ENCODE measurements at places on chromosomes 11 and 22. TPM values are rescaled to one million over a fixed set of nuclear protein-coding genes. Genes with fewer than 3 reads are reported as not detected.

DNA sequence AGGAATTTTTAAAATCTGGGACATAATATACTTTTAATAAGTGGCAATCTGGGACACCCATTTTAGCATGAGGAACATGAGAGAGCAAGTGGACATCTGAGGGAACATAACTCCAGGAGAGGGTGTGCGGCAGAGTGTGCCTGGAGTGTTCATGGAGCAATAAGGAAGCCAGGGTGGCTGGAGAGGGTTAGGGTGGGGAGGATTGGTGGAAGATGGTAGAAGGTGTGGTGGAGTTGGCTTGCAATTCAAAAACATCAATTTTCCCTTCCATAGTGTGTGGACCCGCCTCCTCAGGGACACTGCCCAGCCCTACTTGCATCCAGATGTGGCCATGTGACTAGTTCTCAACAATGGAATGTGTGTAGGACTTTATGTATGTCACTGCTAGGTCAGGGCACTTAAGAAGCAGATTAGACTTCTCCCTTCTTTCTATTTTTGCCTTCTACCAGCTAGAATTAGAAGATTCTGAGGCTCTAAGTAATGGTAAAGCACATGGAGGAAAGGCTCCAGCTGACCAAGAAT lies 4.4 kb upstream of the DENND5A start:
- no peak for DNase-seq

DNA sequence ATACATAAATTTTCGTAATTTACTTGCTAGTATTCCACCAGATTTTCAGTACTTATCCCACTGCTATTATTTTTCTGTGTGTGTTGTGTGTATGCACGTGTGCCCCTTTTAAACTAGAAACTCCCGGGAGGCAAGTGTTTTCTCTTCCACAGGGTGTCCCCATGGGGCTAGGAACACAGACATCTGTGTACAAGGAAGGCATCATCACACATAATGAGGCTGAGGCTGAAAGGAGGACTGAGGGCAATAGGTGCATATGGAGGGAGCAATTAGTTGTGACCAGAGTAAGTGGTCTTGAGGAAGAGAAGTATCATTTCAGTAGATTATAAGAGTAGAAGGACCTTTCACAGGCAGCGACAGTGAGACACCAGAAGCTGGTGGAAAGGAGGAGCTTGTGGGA lies 2.1 kb upstream of the DPAGT1 start:
- DNase-seq: no peak

DNA sequence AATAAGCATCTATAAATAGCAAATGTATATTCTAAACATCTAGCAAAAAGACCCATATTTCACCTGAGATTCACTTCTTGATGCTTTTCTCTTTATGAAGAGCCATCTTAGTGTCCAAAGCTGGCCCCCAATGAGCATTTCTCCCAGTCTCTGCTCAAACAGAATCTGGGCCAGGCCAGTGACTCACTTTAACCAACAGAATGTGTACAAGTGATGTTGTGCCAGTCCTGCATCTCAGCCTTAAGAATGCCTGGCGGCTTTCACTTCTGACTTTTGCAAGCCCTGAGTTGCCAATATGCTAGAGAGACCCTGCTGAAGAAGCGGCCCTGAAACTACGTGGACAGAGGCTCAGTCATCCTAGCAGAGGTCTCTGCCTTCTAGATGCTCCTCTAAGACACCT lies 6.9 kb upstream of the COPB1 start:
- DNase-seq: no peak

DNA sequence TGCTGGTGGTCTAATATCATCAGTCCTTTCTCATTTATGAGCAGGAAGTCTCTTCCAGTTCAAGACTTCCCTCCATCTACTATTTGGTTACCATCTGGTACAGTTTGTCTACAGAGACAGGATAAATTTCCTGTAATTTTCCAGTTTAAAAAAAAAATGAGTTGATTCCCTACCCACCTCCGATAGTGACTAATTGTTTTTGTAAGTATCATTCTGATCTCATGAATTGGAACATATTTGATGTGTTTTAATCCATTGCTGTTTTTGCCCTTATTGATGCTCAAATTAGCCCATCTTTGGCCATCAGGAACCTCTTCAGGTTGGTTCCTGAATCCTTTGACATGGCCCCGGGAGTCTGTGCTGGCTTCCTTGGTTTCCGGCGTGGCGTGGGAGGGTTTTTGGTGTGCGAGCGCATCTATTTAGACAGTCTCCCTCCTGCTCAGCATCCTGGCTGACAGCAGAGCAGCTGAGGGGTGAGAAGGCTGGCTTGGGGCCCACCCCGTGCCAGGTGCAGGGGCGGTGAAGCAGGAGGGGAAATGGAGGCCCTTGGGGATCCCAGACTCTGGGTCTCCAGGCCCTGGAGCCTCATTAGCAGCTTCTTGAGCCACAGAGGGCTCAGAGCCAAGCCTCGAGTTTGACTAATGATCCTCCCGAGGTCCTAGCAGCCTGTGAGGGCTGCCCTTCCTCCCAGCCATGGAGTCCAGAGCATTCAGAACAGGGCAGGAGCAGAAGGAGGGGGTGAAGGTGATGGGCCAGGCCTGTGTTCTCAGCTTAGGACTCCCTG lies 6.8 kb downstream of the OMP start:
- DNase-seq: no peak

DNA sequence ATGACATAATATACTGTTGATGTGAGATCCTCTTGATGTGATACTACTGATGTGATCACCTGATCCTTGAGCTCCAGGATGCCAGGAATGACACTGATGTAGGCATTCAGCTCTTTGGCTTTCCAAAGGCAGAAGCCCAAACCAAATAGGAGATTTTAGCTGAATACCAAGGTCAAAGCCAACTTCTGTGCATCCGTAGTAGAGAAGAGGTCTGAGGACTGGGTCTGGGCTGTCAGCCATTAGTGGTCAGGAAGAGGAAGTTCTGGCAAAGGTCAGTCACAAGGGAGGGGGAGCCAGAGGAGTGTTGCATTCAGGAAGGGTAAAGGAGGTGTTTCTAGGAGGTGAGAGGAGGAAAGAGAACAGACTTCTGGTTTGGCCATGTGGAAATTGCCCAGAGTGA lies 53.4 kb upstream of the PARVG start:
- no peak for DNase-seq

GRCh38 chr11:73326929-73327811 lies 19.1 kb downstream of the ARHGEF17 start:
- no peak for DNase-seq

DNA sequence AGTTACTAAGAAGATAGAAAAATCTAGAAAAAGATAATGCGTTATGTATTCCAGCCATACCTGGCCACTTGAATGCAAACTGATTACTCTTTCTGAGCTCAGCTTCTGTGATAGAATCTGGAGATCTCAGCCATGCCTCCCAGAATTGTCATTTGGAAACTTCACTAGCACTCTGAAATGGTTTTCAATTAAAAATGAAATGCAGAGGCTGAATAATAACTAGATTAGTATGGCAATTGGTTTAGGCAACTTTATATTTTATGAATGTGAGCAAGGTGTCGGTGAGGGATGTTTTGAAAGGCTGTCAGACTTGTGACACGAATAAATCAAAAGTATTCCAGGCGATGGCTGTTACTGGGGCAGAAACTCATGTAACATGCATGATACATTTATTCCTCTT lies 128.8 kb upstream of the SORL1-AS1 start:
- no peak for DNase-seq

DNA sequence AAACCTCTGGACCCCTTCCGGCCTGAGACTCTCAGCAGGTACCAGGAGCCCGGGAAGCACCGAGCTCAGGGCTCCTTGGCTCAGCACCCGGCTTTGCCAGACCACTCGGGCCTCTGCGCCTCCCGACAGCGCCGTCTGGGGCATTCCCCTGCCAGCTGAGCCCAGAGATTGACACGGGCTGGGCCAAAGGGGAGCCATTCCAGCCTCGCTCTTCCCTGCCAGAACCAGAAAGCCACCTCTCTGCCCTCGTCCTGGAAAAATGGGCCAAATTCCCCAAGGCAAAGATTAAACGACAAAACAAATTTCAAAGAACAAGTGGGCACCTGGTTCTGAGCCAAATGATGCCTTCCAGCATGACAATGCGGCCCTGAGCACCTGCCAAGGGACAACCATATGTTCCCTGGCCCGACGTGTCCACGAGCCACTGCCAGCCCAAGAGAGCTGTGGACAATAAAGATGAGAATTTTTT lies 59.3 kb downstream of the CELSR1 start:
- no peak for DNase-seq

DNA sequence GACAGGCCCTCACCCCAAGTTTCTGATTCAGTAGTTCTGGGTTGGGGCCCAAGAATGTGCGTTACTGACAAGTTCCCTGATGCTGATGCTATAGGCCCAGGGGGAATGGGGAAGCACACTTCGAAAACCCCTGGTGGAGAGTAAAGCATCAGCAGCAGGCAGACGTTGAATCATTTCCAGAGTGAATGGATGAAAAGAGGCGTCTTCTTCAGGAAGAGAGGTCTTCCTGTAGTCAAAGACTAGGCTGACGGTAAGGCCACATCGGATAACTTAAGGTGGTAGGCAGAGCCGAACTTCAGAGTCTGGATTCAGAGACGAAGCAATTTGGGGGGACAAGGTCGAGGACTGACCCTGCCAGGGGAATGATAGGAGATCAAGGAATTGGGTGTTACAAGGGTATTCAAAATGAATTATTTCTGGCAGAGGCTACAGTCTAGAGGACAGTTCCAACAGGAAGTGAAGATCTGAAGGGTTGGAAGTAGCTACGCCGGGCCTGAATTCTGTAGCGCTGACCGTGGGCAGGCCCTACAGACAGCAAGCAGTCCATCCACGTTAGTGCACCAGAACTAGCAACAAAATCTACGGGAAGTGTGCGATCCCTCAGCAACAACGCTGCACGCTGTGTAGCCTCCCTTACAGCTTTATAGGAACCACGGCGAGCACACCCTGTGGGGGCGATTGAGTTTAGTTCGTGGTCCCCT lies 862 bp upstream of the CENATAC start:
- DNase-seq: no peak

DNA sequence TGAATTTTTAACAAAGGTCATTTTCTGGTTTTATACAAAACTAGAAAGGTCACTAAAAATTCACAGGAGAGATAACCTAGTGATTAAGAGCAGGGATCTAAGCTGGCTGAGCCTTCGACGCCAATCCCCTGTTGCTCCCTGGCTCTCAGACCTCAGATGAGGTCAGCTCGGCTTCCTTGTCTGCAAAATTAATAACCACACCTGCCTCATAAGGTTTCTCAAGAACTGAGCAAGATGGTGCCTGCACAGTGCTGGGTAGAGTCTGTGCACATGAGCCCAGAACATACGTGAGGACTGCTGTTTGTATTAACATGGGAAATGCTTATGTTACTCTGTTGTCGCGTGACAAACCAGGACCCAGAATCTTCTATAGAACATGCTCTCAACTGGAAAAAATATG lies 24.4 kb upstream of the CD5 start:
- no peak for DNase-seq

DNA sequence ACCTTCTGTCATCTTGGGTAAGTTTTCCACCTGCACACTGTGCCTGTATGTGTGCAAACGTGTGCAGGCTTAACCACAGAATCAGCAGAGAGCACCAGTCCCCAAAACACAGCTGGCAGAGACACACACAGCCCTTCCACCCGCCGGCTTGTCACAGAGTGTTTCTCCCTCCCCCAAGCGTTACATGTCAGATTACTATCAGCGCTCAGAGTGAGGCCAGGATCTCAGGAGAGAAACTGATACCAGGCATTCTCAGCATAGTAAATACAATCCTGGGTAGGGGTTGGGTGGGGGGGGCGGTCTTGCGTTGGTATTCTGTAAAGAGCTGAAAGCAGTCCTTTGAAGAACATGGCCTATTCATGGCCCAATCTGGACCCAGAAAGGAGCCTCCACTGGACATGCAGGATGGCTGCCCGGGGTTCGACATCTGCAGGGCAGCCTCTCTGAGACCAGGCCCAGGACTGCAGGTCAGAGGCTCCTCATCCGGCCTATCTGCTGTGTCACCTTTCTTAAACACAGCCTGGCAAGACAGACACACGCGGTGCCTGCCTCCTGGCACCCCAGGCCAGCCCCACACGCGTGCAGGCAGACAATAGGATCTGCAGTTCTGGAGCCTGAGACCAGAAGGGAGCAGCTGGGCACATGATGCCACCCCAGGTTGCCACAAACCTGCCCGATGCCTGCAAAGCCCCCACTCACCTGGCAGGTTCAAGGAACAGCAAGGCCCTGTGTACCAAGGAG lies 1.7 kb downstream of the OSBPL5 start:
- no peak for DNase-seq

GRCh38 chr22:45882881-45883810 lies 93.8 kb downstream of the WNT7B start:
- DNase-seq: no peak

- DNase-seq: no peak
Observed at GRCh38 chr22:38767313-38767712, 11.5 kb upstream of the SUN2 start.

DNA sequence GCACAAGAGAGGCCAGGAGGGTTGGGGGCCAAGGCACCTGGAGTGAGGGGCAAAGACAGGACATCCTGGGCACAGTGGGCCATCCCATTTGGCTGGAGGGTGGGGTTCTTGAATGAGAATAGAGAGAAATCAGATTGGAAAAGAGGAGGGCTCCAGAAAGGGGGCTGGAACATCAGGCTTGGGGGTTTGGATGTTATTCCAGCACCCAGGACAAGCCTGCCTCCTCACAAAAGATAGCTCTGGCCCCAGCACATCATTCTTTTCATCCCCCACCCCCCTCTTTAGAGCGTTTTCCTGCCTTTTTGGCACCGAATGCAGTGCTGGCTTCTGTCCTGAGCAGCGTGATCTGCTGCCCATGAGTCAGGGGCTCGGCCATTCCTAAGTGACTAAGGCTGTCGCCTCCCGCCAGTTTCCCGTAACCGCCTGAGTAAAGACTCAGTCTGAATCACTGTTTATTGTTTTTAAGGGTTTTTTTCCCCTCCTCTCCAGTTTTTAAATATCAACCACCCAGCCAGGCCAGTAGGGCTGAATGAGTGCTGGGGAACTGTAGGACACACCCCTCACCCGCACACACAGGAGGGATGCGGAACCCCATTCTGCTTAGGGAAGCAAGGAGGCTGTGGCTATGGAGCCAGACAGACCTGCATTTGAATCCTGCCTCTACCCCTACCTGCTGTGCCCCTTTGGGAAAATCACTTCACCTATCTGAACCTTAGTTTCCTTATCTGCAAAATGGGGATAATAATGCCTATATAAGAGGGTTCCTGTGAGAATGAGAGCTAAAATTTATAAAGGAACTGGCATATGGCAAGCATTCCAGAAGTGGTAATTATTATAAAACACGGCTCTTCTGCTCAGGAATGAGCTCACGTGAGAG lies 32.4 kb upstream of the NAV2 start:
- no peak for DNase-seq

CNTF gene
- 3.5 TPM for total RNA-seq

CDHR5 gene
- total RNA-seq: not detected

CENPM gene
- total RNA-seq: 48.5 TPM

NXPE1 gene
- not detected for total RNA-seq

APLNR gene
- not detected for total RNA-seq

C11orf16 gene
- not detected for total RNA-seq

Measured in activated T-cell treated with anti-CD3 and anti-CD28 coated beads, Interleukin-2, amount 50 U/mL, for 4 hours (primary cell).